Activated CD8-positive, alpha-beta T cell treated with anti-CD3 and anti-CD28 coated beads, Interleukin-2, amount 10 ng/mL, durations not matched to agents 7 days and 5 days (primary cell): ENCODE measurements at places on chromosomes 13 and 19. TPM values are rescaled to one million over a fixed set of nuclear protein-coding genes. Genes with fewer than 3 reads are reported as not detected.

GRCh38 chr19:6076675-6077463 lies 33.4 kb downstream of the RFX2 start:
- H3K27ac ChIP-seq = no peak overlapping the region
- no peak overlapping the region for H3K4me3 ChIP-seq
- DNase-seq = no peak
- H3K36me3 ChIP-seq = no peaks in the 10 kb centered on the region
- no peaks in the 10 kb centered on the region for H3K27me3 ChIP-seq

DNA sequence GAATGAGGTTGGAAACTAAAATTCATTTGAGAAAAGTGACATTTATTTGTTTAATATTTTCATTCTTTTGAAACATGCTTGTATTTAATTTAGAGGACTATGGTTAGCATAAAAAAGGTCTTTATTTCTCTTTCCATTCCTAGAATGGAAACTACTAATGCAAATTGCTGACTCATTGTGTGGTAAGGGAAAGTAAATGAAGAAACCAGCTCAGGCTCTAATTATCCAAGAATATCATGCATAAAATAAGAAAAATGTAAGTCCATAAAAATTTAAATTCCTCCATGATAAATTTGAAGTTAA lies 777.0 kb upstream of the SLITRK1 start:
- no peaks in the 10 kb centered on the region for H3K27me3 ChIP-seq
- no peaks in the 10 kb centered on the region for H3K4me1 ChIP-seq
- no peaks in the 10 kb centered on the region for H3K36me3 ChIP-seq
- no peak for DNase-seq

GRCh38 chr13:41973247-41973741 lies 12.4 kb upstream of the VWA8 start:
- H3K4me3 ChIP-seq = no peak overlapping the region
- no peaks in the 10 kb centered on the region for H3K36me3 ChIP-seq
- no peak for DNase-seq
- no peaks in the 10 kb centered on the region for H3K27me3 ChIP-seq
- peaks cover 28% of the 10 kb centered on the region for H3K4me1 ChIP-seq

Gene GFY
- total RNA-seq = not detected

DNA sequence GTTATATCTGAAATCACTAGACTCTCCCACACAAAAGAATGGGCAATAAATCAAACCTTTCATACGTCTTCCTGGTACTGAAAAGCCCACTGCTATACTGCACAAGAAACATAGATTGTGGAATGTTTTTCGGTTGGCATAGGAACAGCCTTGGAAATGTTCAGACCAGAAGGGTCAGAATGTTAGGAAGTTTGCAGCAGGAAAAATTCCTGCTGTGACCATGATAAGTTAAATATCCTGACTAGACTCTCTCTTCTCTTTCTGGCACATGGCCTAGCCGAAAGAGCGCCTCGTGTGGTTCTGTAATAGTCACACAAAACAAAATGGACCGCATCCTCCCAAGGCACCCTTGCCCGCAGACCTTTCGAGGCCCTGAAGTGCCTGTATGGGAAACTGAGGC lies 427.2 kb downstream of the COG6 start:
- H3K36me3 ChIP-seq = no peaks in the 10 kb centered on the region
- H3K27ac ChIP-seq = no peak overlapping the region
- H3K4me1 ChIP-seq = peaks cover 11% of the 10 kb centered on the region
- no peak for DNase-seq

GRCh38 chr19:13920940-13921747 lies 15.1 kb downstream of the CC2D1A start:
- no peaks in the 10 kb centered on the region for H3K27me3 ChIP-seq
- peaks cover 46% of the 10 kb centered on the region for H3K36me3 ChIP-seq
- DNase-seq = peak; percentile 52
- H3K4me3 ChIP-seq = no peak overlapping the region
- H3K4me1 ChIP-seq = peaks cover 4% of the 10 kb centered on the region

DNA sequence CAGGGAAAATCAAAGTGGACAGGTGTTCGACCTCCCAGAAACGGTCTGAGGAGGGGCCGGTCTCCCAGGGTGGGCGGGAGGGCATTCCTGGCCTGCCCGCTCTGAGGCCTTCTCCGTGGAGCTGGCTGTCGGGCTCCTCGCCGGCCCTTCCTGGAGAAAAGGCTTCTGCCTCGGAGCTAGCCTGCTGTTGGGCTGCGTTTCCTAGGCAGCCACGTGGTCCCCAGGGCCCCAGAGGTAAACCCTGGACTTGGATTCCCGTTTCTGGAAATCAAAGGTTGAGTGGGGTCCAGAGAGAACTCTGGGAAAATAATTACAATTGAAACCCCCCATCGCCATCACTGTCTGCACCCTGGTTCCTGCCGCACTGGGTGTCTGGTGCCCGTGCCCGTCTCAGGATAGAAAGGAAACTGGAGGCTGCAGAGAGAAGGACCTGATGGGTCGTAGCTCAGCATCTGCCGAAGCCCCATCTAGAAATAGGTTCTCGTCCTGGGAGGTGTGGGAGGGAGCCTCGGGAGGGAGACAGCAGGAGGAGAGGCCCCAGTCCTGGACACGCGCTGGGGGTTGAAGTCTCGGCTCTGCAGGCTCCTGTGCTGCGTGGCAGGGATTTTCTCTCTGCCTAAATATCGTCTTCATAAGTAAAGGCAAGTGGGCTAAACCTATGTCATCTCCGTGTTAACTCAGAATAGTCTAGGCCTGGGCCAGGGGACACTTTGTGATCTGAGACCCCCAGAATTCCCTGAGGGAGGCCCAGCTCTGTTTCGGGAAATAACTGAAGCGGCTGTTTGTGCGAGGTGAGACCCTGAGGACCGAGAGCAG lies 7.7 kb upstream of the PROZ start:
- H3K27me3 ChIP-seq = peaks cover 19% of the 10 kb centered on the region
- DNase-seq = no peak
- no peak overlapping the region for H3K4me3 ChIP-seq

GRCh38 chr13:24922387-24922744 lies 158.4 kb downstream of the RNF17 start:
- peak; percentile 45 for DNase-seq
- H3K27ac ChIP-seq = peak overlapping the region; percentile 94
- H3K27me3 ChIP-seq = no peaks in the 10 kb centered on the region
- H3K36me3 ChIP-seq = peaks cover 8% of the 10 kb centered on the region
- peak overlapping the region; percentile 99 for H3K4me3 ChIP-seq

DNA sequence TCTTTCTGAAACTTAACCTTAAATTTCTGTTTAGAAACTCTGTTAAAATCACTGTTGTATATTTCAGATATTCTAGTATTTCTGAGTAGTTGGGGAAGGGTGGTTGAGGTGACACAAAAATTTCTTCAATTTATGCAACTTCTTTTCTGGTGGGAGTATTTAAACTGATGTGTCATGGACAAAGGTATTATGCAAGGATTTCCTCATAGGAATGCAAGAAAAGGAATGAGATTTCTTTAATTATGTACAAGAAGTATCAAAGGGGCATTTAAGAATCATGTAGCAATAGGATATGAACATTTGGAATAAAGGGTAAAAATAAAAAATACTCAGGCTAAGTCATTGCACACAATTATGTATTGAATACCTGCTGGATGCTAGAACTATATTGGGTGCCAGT lies 575.8 kb upstream of the KLF12 start:
- H3K36me3 ChIP-seq = no peaks in the 10 kb centered on the region
- no peak overlapping the region for H3K4me3 ChIP-seq
- no peak overlapping the region for H3K27ac ChIP-seq
- H3K27me3 ChIP-seq = no peaks in the 10 kb centered on the region
- no peak for DNase-seq

DNA sequence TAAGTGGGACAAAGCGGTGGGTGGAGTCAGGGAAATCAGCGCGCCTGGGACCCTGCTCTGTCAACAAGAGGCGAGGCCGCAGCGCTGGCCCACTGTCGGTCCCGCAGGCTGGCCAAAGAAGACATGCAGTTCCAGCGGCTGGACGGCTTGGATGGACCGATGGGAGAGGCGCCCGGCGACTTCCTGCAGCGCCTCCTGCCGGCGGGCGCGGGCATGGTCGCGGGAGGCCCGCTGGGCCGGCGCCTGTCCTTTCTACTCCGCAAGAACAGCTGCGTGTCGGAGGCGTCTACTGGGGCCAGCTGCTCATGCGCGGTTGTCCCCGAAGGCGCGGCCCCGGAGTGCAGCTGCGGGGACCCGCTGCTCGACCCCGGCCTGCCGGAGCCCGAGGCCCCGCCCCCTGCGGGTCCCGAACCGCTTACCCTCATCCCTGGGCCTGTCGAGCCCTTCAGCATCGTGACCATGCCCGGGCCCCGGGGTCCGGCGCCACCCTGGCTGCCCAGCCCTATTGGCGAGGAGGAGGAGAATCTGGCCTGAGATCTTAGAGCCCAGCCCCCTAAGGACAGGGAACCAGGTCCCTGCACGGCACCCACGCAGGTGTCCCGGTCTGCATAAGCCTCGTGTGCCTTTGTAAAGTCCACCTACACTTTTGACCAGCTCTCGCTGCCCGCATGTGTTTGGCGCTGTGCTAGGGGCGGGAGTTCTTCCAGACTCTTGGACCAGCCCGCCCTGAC lies 6.1 kb downstream of the BEST2 start:
- DNase-seq = peak; percentile 72
- H3K36me3 ChIP-seq = no peaks in the 10 kb centered on the region
- peaks cover 5% of the 10 kb centered on the region for H3K27me3 ChIP-seq
- no peak overlapping the region for H3K27ac ChIP-seq
- H3K4me1 ChIP-seq = peaks cover 11% of the 10 kb centered on the region

Gene ZNF490
- 16.2 TPM for total RNA-seq

- peaks cover 3% of the 10 kb centered on the region for H3K27me3 ChIP-seq
- H3K27ac ChIP-seq = no peak overlapping the region
- no peaks in the 10 kb centered on the region for H3K36me3 ChIP-seq
- DNase-seq = no peak
Measured at GRCh38 chr19:44553478-44554171, 24.1 kb upstream of the CEACAM20 start.

DNA sequence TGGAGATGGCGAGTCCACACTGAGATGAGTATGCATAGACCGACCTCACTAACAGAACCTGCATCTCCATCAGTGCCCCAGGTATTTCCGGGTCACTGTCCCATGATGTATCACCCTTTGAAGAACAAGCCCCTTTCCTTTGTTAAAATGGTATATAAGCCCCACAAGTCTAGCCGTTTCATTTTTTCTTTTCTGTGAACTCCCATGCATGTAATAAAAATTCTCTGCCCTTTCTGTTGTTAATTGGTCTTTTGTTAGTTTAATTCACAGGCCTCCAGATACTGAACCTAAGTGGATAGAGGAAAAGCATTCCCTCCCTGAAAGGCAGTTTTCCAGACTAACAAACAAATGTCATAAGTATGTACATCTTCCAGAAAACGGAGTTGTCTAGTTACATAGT lies 15.0 kb upstream of the CD177 start:
- H3K27me3 ChIP-seq = peaks cover 2% of the 10 kb centered on the region
- H3K27ac ChIP-seq = no peak overlapping the region
- no peaks in the 10 kb centered on the region for H3K4me1 ChIP-seq
- H3K4me3 ChIP-seq = no peak overlapping the region
- no peak for DNase-seq

GRCh38 chr19:3644351-3645066 lies 17.9 kb upstream of the CACTIN start:
- no peak for DNase-seq
- H3K27ac ChIP-seq = no peak overlapping the region
- peaks cover 5% of the 10 kb centered on the region for H3K36me3 ChIP-seq

DNA sequence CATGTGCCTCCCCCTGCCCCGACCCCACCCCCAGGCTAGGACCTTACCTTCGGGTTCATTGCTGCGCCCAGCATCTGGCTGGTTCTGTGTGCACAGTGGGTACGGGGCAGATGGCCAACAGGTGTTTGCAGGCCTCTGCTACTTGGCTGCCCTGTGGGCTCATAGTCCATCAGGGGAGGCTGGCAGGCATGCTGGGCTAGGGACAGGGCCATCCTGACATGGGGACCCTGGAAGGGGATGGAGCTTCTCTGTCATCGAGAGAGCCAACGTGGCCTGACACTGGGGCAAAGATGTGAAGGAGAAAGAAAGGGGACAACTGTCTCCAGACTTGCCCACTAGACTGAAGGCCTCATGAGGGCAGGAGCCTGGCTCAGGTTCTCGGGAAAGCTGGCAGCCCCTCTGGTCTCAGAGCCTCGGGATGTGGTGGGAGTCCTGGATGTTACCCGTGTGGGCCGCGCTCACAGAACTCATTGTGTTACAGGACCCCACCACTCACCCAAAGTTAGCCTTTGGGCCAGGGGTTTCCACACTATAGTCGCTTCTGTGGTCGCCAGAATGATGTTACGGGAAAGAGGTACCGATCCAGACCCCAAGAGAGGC lies 4.7 kb downstream of the ZNF536 start:
- no peaks in the 10 kb centered on the region for H3K4me1 ChIP-seq
- H3K27ac ChIP-seq = no peak overlapping the region
- peaks cover 24% of the 10 kb centered on the region for H3K27me3 ChIP-seq
- no peak overlapping the region for H3K4me3 ChIP-seq
- no peak for DNase-seq
- H3K36me3 ChIP-seq = no peaks in the 10 kb centered on the region

- peaks cover 72% of the 10 kb centered on the region for H3K36me3 ChIP-seq
- peak within 1 kb of the TSS; percentile 84 for H3K4me3 ChIP-seq
- peaks cover 29% of the 10 kb centered on the region for H3K4me1 ChIP-seq
- no peaks in the 10 kb centered on the region for H3K27me3 ChIP-seq
Measured at GRCh38 chr19:36915992-36916830, at the start of the genes ZNF568 and ZNF829. Gene ZNF568 (plus strand): TSS chr19:36916332. CDS start chr19:36922771, 6,439 bp downstream. Gene ZNF829 (minus strand): TSS chr19:36916291. CDS start chr19:36915167, 1,124 bp downstream.

DNA sequence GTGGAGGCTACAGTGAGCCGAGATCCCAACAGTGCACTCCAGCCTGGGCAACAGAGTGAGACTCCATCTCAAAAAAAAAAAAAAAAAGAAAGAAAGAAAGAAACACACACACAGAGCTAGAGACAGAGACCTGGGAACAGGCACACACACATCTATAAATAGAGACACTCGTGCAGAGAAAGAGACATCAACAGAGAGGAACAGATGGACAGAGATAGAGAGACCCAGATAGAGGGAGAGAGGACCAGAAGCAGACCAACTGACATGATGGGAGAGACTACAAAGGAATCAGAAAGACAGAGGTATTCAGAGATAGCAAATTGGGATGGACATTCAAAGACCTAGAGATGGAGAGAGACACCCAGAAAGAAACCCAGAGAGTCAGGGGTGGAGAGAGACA lies 2.1 kb upstream of the CA11 start:
- no peak for DNase-seq
- H3K4me3 ChIP-seq = no peak overlapping the region
- H3K27ac ChIP-seq = peak overlapping the region; percentile 10
- H3K27me3 ChIP-seq = no peaks in the 10 kb centered on the region
- H3K4me1 ChIP-seq = peaks cover 51% of the 10 kb centered on the region

- H3K4me1 ChIP-seq = peaks cover 52% of the 10 kb centered on the region
- H3K27me3 ChIP-seq = no peaks in the 10 kb centered on the region
- H3K36me3 ChIP-seq = peaks cover 52% of the 10 kb centered on the region
- no peak for DNase-seq
- no peak overlapping the region for H3K4me3 ChIP-seq
Measured at GRCh38 chr19:10116085-10116865, 3.4 kb downstream of the EIF3G start.

- no peak for DNase-seq
- peaks cover 10% of the 10 kb centered on the region for H3K4me1 ChIP-seq
- H3K4me3 ChIP-seq = no peak overlapping the region
- no peaks in the 10 kb centered on the region for H3K27me3 ChIP-seq
- peaks cover 40% of the 10 kb centered on the region for H3K36me3 ChIP-seq
Measured at GRCh38 chr13:49527123-49527522, 31.4 kb downstream of the PHF11 start.
